ENCODE measurements at places on chromosomes 3 and 15.

GRCh38 chr3:135272026-135272669 lies 477.1 kb downstream of the EPHB1 start:
- no peak for DNase-seq

GRCh38 chr3:138038725-138039462 lies 28.9 kb downstream of the CLDN18 start:
- DNase-seq = no peak

DNA sequence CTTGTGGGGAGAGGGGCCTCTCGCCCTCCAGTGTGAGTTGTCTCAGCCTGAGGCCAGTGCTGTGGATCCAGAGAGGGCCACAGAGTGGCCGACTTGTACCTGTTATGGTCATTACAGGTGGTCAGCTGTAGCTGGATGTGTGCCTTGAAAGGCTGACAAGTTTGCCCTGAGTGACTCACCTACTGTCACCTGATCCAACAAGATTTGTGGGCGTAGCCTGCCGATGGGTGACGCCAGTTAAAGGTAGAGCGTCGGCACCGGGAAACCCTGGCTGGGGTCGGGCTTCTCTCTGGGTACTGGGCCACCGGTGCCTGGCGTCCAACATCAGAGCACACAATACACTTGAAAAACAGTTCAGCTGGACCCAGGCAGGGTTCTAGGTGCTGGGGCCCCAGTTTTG lies 2.8 kb upstream of the ISG20 start:
- DNase-seq = peak; percentile 85

- no peak for DNase-seq
Observed at GRCh38 chr3:127158614-127159229, 34.2 kb upstream of the PRR23E start.

- DNase-seq = no peak
Observed at GRCh38 chr3:156577736-156578135, 22.8 kb upstream of the SSR3 start.

- no peak for DNase-seq
Observed at GRCh38 chr3:50805321-50805720, 130.6 kb downstream of the DOCK3 start.

DNA sequence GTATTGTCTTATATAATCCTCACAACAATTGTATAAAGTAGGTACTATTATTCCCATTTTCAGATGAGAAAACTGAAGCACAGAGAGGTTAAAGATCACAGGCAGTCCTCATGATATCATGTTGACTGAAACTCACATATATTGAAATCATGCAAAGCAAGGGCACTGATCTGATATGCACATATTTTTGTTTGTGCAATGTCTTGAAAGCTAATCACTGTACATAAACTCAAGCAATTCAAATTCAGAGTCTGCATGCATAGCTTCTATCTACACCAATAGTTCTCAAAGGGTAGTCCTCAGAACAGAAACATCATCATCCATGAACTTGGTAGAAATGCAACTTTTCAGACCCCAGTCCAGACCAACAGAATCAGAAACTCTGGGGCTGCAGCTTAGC lies 119.2 kb upstream of the STT3B start:
- DNase-seq = no peak

GRCh38 chr3:178082326-178082906 lies 453.8 kb upstream of the KCNMB2 start:
- no peak for DNase-seq

DNA sequence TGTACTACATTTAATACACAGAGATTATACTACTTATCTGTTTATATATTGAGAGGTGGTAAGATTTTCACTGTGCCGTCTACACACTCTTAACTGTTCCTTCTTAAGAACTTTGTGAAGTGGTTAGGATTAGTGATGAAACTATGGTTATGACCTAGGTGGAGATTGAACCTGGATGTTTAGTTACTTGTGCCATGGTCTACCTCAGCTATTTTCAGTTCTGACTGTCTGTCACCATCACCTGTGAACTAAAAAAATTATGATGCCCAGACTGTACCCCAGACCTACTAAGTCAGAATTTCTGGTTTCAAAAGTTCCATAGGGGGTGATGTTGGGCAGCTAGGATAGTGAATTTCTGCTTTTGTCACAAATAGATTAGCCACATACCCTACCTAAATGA lies 6.4 kb downstream of the RASA2 start:
- no peak for DNase-seq

Data from RWPE2 (cell line).